ENCODE measurements at places on chromosomes 1 and 21.

- no peaks in the 10 kb centered on the region for H3K4me1 ChIP-seq
- no peak overlapping the region for H3K27ac ChIP-seq
- no peak overlapping the region for H3K4me3 ChIP-seq
- no peak for DNase-seq
These were observed 328.0 kb downstream of the NPHP4 start for GRCh38 chr1:5664081-5664768.

DNA sequence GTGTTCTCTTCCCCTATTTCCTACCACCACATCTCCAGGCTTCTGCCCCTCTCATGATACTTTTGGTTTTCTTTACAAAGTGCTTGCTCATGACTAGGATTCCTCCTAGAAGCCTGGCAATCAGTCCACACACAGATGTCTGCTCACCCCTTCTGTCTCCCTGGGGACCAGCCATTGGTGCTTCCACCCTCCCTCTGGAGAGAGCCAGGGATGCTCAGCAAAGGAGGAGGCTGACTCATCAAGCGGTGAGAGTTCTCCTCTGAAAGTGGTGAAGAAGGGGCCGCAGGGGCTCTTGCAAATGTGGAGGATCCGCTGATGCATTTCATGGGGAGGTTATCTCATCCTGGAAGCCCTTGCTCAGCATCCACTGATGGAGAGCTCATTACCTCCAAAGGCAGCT, 14.5 kb downstream of the NT5C1A start:
- DNase-seq: no peak
- H3K36me3 ChIP-seq: no peaks in the 10 kb centered on the region
- H3K27me3 ChIP-seq: peaks cover 31% of the 10 kb centered on the region
- H3K4me3 ChIP-seq: no peak overlapping the region
- H3K4me1 ChIP-seq: peaks cover 11% of the 10 kb centered on the region
- H3K27ac ChIP-seq: peak overlapping the region; percentile 43

GRCh38 chr1:225435957-225436392, 8.1 kb upstream of the LBR start:
- H3K27me3 ChIP-seq: no peaks in the 10 kb centered on the region
- H3K36me3 ChIP-seq: no peaks in the 10 kb centered on the region
- H3K4me3 ChIP-seq: peak overlapping the region; percentile 49
- peak overlapping the region; percentile 88 for H3K27ac ChIP-seq
- peak; percentile 35 for DNase-seq

DNA sequence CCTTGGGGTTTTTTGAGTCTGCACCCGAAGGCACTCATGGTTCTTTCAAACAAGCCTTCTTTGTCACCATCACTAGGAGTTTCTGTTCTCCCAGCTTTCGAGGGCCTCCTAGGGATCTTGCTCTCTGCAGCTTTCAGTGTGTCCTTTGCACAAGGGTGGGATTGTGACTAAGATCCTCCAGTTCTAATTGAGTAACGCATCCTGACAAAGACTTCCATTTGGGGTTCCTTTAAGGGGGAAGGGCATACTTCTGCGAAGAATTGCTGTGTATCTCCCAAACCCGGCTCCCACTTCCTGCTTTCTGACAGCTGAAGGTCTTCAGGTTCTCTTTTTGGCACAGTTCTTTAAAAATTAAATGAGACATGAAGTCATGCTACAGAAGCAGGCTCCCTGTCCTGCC, 139.4 kb downstream of the EDEM3 start:
- no peak for DNase-seq
- no peaks in the 10 kb centered on the region for H3K36me3 ChIP-seq
- H3K4me3 ChIP-seq: no peak overlapping the region
- H3K27me3 ChIP-seq: no peaks in the 10 kb centered on the region
- no peaks in the 10 kb centered on the region for H3K4me1 ChIP-seq

DNA sequence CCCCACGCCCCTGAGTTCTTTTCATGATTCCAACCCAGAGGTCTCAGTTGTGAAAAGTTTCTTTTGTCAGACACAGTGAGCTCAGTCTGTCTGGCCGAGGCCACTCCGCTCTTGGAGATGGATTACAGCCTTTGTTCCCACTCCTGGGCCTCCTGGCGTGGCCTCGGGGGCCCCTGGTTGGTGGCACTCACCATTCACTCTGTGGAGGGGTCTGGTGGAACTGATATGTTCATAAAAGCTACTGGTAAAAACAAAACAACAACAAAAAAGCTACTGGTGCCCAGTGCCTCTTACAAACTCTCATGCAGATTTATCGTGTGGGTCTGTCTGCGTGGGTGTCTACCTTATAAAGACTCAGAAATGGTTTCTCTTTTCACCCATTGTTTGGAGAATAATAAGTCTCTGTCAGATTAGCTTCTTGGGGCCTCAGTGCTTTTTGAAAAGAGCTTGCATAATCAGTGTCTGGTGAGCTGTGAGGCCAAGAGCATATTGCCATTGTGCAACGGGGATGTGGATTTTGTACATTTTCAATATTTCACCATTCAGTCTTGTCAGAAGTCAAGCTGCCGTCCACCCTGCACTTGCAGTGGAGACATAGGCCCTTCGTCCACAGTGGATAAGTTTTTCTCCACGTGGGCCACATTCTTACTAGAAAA, 86.7 kb downstream of the GALNT2 start:
- no peak for DNase-seq
- no peak overlapping the region for H3K4me3 ChIP-seq
- no peaks in the 10 kb centered on the region for H3K27me3 ChIP-seq
- peaks cover 5% of the 10 kb centered on the region for H3K36me3 ChIP-seq
- peaks cover 78% of the 10 kb centered on the region for H3K4me1 ChIP-seq

DNA sequence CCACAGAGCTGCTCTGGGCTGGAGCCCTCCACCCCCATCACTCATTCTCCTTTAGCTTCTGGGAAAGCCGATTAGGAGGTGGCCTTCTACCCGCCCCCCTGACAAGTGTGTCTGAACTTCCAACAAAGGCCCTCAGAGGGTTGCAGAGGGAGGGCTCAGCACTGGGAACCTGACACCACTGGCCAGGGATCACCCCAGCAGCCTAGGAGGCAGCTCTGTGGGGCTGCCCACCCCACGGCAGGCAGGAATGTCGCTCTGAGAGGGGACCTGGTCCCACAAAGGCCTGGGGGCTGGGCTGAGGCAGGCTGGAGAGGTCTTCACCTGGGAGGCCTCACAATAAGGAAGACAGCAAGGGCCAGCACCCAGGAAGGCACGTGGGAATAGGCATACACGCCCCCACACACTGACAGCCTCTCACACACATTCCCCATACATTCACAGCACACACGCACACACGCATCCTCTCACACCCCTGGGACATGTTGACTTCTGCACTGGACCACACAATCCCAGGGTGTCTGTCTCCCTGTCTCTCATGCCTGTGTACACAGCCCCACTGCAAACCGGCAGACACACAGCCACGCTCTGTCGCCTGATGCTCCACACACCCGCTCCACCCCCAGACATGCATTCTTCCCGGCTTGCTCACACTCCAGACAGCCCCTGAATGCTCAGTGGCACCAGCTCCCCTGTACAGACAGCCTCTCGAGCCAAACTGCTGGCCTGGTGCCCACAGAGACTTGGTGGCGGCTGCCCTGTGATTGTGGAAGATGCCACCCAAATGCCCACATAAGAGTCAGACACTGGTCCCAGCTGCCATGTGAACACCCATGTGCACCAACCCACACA, 30.7 kb downstream of the DMBX1 start:
- H3K4me3 ChIP-seq: no peak overlapping the region
- H3K36me3 ChIP-seq: no peaks in the 10 kb centered on the region
- H3K27ac ChIP-seq: no peak overlapping the region
- peaks cover 4% of the 10 kb centered on the region for H3K4me1 ChIP-seq
- peaks cover 49% of the 10 kb centered on the region for H3K27me3 ChIP-seq

- H3K27ac ChIP-seq: no peak overlapping the region
- no peak for DNase-seq
- no peaks in the 10 kb centered on the region for H3K4me1 ChIP-seq
- H3K36me3 ChIP-seq: no peaks in the 10 kb centered on the region
These were observed 633.1 kb downstream of the AJAP1 start for GRCh38 chr1:5287178-5288150.

GRCh38 chr1:171739656-171740055, 2.2 kb downstream of the VAMP4 start:
- no peak overlapping the region for H3K4me3 ChIP-seq
- peaks cover 18% of the 10 kb centered on the region for H3K36me3 ChIP-seq
- H3K27ac ChIP-seq: no peak overlapping the region
- no peaks in the 10 kb centered on the region for H3K27me3 ChIP-seq

DNA sequence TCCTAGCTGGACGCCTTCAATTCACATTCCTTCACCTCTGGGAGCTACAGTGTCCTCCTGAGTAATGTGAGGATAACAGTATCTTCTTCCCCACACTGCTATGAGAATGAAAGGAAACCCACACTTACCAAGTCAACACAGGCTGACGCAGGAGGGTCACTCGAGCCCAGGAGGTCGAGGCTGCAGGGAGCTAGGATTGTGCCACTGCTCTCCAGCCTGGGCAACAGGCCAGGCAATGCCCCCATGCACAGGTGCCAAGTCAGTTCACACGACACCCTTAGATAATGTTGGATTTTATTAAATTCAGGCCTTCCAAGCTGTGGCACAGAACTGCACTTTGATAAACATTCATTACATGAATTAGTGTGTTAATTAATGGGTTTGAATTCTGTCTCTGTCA, 31.9 kb downstream of the MATN1 start:
- no peak overlapping the region for H3K4me3 ChIP-seq
- H3K4me1 ChIP-seq: no peaks in the 10 kb centered on the region
- DNase-seq: no peak
- no peaks in the 10 kb centered on the region for H3K36me3 ChIP-seq

DNA sequence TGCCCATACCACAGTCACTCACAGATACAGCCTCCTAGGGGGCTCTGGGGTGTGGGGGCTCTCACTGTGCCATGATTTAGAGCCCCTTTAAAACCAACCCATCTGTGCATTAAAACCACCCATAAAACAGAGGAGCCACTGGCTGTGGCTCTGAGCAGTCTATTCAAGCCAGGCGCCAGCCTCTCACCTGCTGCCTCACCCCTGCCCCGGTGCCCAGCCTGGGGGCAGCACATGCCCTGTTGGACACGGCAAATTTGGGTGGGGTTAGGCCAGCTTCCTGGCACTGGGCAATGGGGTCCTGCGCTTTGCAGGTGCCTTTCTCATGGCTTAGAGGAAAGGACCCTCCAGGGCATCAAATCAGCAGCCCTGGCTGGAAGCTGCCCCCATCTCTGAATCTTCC, 73.1 kb downstream of the CASZ1 start:
- no peak for DNase-seq
- no peaks in the 10 kb centered on the region for H3K36me3 ChIP-seq
- H3K27me3 ChIP-seq: peaks cover 4% of the 10 kb centered on the region
- H3K4me3 ChIP-seq: no peak overlapping the region
- H3K4me1 ChIP-seq: no peaks in the 10 kb centered on the region

GRCh38 chr1:183097438-183098051, 74.3 kb downstream of the LAMC1 start:
- no peak overlapping the region for H3K27ac ChIP-seq
- H3K4me1 ChIP-seq: peaks cover 21% of the 10 kb centered on the region

GRCh38 chr1:242455052-242455361, 69.5 kb downstream of the PLD5 start:
- H3K27ac ChIP-seq: no peak overlapping the region
- H3K36me3 ChIP-seq: no peaks in the 10 kb centered on the region
- peaks cover 40% of the 10 kb centered on the region for H3K27me3 ChIP-seq
- peaks cover 2% of the 10 kb centered on the region for H3K4me1 ChIP-seq
- H3K4me3 ChIP-seq: no peak overlapping the region
- DNase-seq: no peak

- peaks cover 23% of the 10 kb centered on the region for H3K4me1 ChIP-seq
- peak; percentile 50 for DNase-seq
- peak overlapping the region; percentile 84 for H3K4me3 ChIP-seq
- peaks cover 25% of the 10 kb centered on the region for H3K36me3 ChIP-seq
These were observed 501 bp downstream of the FBXO6 start for GRCh38 chr1:11664336-11665065.

- peaks cover 3% of the 10 kb centered on the region for H3K36me3 ChIP-seq
- DNase-seq: no peak
- H3K27me3 ChIP-seq: peaks cover 31% of the 10 kb centered on the region
- no peak overlapping the region for H3K27ac ChIP-seq
- H3K4me1 ChIP-seq: peaks cover 29% of the 10 kb centered on the region
These were observed 18.3 kb downstream of the CACNA1E start for GRCh38 chr1:181501612-181502011.

DNA sequence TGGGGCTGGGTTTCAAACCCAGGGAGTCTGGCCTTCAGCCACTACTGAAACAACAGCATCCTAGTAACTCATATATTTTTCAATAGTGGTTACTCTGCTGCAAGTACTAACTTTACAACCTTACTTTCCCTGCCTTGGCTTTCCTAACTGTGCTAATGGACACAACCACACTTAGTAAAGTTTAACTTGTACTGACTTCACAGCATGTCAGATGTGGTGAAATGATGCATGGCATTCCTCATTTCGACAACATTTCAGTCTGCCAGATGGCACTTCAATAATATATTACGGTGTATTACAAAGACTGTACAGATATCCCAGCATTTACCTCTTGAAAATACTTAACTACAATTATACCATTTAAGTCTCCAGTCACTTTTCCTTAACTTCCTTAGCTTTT, 27.8 kb downstream of the LRRC7 start:
- no peak overlapping the region for H3K4me3 ChIP-seq
- no peaks in the 10 kb centered on the region for H3K4me1 ChIP-seq
- DNase-seq: no peak
- H3K27ac ChIP-seq: no peak overlapping the region
- H3K27me3 ChIP-seq: no peaks in the 10 kb centered on the region

DNA sequence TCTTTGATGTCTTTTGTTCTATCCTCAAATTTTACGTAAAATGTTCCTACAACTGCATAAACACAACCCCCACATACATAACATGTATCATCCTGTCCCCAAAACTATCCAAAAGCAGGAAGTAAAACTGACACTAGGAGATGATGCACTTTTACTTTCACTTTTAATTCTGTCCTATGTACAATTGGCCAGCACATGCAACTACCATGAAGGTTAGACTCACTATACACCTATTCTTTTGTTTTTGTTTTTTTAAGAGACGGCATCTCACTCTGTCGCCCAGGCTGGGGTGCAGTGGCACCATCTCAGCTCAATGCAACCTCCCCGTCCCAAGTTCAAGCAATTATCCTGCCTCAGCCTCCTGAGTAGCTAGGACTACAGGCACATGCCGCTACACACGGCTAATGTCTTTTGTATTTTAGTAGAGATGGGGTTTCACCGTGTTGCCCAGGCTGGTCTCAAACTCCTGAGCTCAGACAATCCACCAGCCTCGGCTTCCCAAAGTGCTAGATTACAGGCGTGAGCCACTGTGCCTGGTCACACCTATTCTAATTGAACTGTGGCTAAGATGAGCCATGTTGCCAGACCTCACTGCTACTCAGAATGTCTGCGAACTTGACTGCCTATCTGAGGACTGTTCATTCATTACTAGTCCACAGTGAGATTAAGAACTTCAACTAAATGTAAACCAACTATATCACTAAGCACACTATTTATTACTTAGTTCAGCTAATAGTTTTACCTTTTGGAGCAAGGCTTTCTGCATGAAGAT, 48.0 kb downstream of the TOR3A start:
- peaks cover 12% of the 10 kb centered on the region for H3K36me3 ChIP-seq
- DNase-seq: no peak
- peaks cover 13% of the 10 kb centered on the region for H3K4me1 ChIP-seq
- H3K27ac ChIP-seq: peak overlapping the region; percentile 93
- H3K27me3 ChIP-seq: no peaks in the 10 kb centered on the region
- peak overlapping the region; percentile 63 for H3K4me3 ChIP-seq

- peaks cover 11% of the 10 kb centered on the region for H3K4me1 ChIP-seq
- no peaks in the 10 kb centered on the region for H3K27me3 ChIP-seq
- DNase-seq: no peak
- no peak overlapping the region for H3K4me3 ChIP-seq
- H3K36me3 ChIP-seq: no peaks in the 10 kb centered on the region
These were observed 100.0 kb upstream of the HNRNPU start for GRCh38 chr1:244964112-244964971.
